NCI-H1092 (cell line): ENCODE measurements at places on chromosomes 7 and 10.

DNA sequence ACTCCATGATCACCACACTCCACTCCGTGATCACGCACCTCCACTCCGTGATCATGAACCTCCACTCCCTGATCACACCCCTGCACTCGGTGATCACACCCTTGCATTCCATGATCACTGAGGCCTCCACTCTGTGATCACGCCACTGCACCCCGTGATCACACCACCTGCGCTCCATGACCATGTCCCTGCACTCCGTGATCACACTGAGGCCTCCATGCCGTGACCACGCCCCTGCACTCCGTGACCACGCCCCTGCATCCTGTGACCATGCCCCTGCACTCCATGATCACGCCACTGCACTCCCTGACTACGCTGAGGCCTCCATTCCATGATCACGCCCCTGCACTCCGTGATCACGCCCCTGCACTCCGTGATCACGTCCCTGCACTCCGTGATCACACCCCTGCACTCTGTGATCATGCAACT lies 27.1 kb downstream of the STK32C start:
- no peak for DNase-seq

DNA sequence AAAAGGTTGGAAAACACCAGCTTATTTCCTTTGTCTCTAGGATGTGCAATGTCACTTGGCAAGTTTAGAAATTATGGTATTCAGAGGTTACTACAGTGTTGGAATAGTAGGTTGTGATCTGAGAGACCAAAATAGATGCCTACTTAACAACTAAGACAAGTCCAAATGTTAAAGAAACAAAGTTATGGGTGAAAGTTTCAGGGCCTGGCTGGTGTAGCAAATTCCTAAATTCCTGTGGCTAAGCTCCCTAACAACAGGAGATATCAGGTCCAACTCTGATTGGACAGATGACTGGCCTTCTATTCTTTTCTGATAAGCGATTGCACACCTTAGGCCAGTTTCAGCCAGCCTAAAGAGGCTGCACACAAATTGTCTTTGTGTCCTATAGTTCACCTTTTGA lies 873.5 kb downstream of the REEP3 start:
- DNase-seq = no peak

GRCh38 chr10:6579183-6579903 lies 733 bp downstream of the PRKCQ start:
- no peak for DNase-seq

- no peak for DNase-seq
Measured at GRCh38 chr10:23981520-23982309, 227.2 kb upstream of the KIAA1217 start.

DNA sequence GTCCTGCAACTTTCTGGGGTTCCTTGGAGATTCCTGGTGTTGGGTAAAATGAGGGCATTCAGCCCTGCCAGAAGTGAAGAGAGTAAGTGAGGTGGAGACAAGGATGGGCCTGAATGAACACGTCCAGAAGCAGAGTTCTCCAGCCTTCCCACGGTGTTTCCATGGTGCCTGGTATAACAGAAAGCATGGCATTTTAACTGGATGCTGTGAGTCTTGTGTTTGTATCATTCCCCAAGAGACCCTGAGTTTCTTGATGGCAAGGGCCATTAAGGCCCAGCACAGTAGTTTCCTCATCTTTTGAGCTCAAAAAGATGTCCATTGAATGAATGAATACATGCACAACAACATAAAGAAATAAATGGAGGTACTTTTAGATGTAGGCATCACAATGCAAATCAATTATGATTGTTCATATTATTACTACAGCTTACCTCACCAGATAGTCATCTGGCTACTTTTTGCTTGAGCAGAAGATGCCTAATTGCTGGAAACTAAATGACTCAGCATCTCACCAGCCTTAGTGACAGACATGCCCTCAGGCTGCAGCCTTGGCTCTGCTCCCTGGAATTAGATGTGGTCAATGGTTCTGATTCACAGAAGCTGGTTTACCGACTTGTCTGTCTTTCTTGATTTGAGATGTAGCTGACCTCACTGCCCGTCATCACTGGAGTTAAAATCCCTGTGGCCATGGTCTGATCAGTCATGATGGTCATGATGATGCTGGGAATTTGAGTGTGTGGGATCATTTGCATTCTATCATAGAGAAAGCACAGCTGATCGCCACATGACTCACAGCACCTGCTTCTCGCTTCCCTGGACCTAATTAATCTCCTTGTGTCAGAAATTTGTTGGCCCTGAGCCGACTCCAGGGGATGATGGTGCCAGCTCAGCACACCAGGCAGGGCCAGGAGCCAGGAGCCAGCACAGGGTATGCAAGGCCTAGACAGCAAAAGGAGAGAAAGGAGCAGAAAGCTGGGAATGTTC lies 83.9 kb downstream of the CXCL12 start:
- no peak for DNase-seq

DNA sequence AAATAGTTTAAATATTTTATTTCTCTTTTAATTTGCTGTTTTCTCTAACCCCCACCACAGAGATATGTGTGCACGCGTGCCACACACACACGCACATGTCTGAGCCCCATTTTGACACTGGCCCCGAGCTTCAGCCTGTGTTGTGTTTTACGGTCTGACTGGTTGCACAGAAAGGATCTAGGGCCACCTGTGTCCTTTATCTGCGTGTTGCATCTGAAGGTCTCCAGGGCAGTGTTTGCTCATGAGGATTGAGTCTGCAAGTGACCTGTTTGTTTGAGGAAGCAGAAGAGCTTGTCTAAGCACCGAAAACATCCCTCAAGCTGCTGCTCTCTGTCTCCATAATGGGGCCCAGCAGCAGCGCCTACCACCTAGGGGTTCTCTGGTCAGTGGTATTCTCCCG lies 266.4 kb upstream of the LYZL1 start:
- peak; percentile 18 for DNase-seq

DNA sequence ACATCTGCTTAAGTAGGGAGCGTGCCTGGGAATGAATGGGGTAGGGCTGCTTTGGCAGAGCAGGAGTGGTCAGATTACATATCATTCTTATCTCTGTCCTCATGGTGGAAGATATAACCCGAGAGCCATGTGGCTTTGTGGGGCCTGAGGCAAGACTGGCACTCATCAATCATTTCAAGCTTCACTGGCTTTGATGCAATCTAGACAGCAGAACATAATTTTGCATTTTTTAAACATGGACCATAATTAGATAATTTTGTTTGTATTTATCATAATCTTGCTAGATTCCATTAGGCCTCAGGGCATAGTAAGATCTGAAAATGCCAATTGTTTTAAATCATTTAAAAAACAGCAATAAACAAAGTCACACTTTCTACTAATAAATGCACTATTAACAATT lies 480.3 kb downstream of the NXPH1 start:
- DNase-seq = no peak

GRCh38 chr7:11690395-11690794 lies 141.6 kb downstream of the THSD7A start:
- no peak for DNase-seq

DNA sequence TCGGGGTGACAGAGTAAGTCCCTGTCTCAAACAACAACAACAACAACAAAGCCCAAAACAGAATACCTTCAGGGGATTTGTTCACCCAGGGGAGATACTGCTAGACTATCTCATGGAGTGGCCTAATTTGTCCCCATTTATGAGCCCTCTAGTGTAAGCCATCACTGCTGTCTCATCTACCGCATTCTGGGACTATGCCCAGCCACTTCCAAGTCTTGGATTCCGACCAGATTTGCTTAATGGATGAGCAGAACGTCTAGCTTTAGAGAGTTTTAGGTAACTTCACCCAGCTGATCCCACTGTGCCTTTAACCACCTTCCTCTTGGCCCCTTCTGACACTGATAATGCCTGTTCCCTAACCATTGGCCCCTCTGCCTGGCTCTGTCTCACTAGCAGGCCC lies 47.1 kb downstream of the PAPSS2 start:
- no peak for DNase-seq

- no peak for DNase-seq
Measured at GRCh38 chr10:112552593-112553110, 105.6 kb downstream of the VTI1A start.

DNA sequence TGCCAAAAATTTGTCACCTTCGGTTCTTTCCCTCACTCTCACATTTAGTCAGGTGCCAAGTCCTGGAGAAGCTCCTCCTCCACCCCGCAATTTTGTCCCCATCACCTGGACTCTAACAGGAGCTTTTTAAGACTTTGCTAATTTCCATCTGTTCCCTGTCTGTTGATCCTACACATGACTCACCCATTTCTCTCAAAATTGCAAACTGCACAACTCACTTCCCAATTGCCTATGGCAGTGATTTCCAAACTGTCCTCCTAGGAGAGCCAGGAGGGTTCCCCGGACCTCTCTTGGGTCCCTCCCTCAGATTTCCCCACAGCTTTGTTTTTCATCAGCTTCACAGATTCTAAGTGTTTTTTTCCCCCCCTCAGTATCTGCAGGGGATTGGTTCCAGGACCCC lies 120.3 kb downstream of the WNT2 start:
- DNase-seq = no peak

DNA sequence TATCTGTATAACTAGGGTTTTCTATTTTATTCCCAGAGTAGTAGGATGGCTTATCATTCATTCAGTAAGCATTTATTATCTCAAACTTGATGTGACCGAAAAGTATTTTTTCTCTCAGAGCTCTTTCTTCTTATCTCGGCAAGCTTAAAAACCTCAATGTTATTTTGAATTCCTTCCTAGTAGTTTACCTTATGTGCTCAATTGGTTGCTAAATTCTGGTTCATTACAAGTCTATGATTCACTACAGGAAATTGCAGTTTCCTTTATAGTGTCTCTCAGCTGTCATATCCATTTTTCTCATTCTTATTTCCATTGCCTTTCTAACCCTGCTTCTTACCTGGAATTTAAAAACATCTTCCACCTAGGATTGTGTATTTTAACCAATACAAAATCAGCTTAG lies 12.6 kb upstream of the ICA1 start:
- no peak for DNase-seq

DNA sequence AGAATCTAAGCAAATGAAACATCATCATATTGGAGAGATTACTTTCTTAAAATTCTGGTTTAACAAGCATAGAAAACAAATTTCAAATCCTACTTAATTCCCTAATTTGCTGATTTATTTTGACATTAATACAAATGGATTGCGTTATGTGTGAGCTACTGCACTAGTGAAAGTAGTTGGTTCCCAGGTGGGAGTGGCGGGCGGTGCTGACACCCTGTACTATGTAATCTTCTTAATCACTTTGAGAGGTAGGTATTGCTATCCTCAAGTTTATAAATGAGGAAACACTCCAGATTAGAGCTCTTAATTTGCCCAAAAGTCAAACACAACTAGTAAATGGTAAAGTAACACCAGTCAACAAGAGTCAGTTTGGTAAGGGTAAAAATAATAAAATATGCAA lies 131.1 kb downstream of the ELAPOR2 start:
- no peak for DNase-seq

DNA sequence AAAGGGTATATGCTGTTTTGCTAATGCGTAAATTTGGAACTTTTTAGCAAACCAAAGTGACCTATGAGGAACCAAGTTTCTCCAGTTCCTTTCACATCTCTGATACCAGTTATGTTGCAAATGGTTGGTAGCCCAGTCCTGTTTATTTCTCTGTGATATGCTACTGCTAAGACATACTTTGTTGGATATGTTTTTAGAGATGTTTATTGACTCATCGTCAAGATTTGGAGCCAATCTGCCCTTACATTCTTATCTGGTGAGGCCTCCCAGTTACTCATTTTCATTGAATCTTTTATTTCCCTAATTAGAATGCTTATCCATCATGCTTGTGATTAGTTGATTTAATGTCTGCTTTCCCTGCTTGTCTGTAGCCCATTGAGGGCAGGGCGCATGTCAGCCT lies 58.9 kb downstream of the LRGUK start:
- no peak for DNase-seq

DNA sequence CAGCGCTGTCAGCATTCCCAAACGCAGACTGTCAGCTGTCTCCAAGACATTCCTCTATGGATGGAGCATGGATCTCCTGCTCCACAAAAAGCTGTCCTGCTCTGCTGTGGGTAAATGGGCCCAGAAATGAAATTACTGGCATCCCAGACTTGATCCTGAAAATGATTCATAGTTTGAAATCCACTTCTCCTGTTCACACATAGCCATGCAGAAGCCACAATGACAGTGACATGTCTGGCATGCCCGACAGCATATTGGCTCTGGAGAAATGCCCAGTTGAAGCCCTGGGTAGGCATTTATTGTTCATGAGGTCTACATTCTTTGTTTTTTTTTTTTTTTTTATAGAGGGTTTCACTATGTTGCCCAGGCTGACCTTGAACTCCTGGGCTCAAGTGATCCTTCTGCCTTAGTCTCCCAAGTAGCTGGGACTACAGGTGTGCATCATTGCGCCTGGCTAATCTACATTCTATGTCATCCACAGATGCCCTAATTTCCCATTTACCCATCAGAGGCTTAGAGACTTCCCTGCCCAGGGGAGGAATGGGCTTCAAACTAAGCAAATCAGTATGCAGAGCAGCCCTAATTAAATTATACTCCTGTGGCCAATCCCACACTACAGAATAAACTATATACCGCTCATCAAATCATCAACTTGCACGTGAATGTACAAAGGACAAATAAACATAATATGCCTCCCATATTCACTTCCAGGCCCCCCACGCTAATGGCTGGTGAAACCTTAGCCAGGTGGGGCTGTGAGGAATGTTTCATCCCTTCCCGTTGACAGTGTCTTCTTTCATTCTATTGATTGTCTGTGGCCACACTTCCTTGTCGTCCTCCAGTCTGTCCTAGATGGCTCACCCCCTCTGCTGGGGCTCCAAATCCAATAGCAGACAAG lies 61.8 kb upstream of the EEPD1 start:
- DNase-seq = no peak

GRCh38 chr7:18086165-18087025 lies 58.7 kb upstream of the PRPS1L1 start:
- peak; percentile 63 for DNase-seq

DNA sequence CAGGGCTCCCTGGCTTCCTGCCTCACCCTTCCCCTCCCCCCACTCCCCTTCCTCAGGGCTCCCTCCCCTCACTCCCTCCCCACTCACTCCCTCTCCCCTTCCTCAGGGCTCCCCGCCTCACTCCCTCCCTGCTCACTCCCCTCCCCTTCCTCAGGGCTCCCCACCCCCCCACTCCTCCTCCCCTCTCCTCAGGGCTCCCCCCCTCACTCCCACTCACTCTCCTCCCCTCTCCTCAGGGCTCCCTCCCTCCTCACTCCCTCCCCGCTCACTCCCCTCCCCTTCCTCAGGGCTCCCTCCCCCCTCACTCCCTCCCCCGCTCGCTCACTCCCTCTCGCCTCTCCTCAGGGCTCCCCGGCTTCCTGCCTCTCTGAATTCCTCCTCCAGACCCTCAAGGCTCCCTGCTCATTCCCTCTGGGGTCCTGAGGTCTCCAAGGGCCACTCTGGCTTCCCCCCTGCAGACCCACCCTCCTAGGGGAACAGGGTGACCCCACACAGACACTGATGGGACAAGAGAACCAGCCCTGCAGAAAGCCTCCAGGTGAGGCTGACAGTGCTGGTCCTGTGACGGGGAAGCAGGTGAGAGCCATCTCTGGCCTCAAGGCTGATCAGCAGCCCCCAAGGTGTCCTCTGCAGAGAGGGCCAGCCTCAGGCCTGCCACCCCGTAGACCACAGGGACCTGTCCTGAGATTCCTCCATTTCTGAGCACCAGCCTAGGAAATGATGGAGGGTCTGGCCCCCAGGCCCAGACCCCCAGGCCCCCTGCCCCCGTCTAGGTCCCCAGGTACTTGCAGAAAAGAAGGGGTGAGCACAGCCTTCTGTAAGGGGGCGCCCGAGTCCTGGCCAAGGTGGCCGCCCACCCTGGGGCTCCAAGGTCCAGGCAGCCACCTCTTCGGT lies 47.2 kb downstream of the PWWP2B start:
- no peak for DNase-seq

GRCh38 chr10:52442576-52442975 lies 128.5 kb downstream of the DKK1 start:
- DNase-seq = no peak

GRCh38 chr7:115357703-115357999 lies 435.8 kb downstream of the MDFIC start:
- no peak for DNase-seq
